ENCODE measurements at places on chromosomes 12 and 14. TPM values are rescaled to one million over a fixed set of nuclear protein-coding genes. Genes with fewer than 3 reads are reported as not detected.

Gene PMEL
- total RNA-seq = 0.48 TPM

- DNase-seq = no peak
These were observed 10.5 kb downstream of the TMEM106C start for GRCh38 chr12:47973870-47974269.

- no peak for DNase-seq
These were observed 86.0 kb upstream of the SLC38A2 start for GRCh38 chr12:46458500-46459102.

Gene RNASE3
- total RNA-seq = not detected

Gene KRT77
- total RNA-seq = not detected

DNA sequence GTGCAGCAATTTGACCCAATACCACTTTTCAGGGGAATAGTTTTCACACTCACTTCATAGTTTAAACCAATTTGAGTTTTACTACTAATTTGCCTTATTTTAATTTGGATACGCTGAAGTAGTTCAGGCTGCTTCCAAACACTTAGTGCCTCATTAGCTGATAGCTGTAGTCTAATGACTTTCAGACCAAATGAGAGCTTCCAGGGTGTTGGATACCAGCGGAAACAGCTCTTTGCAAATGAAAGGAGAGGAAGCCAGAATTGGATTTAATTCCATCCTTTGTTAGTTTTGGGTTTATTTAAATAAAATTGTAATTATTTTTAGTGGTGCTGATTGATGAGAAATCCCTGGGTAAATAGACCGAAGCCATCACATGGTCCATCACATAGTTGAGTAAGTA lies 158.3 kb upstream of the SEL1L start:
- DNase-seq = no peak

- no peak for DNase-seq
These were observed 42.0 kb downstream of the NCOR2 start for GRCh38 chr12:124525455-124525854.

Gene INHBC
- total RNA-seq = not detected

DNA sequence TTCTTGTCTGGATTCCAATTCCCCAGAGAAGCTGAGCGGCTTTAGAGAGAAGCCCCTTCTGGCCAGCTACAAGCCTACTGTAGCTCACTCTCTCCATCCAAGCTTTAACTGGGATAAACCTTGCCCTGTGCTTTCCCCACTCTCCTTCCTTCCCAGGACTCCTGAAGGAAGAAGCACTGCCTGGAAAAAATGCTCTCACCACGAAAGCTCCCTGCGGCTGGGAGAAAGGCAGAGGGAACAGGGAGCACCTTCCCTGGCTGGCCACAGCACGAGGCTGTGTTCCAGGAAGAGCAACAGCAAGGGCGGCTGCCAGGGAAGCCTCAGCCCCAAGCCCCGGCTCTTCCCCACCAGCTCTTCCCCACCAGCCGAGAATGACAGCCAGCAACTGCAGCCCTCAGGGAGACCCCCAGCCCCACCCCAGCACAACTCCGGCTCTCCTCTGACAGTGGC lies 40.8 kb upstream of the PNMA1 start:
- DNase-seq = no peak

Gene SLCO1B1
- total RNA-seq = not detected

GRCh38 chr12:43976027-43976426 lies 140.1 kb downstream of the TMEM117 start:
- no peak for DNase-seq

DNA sequence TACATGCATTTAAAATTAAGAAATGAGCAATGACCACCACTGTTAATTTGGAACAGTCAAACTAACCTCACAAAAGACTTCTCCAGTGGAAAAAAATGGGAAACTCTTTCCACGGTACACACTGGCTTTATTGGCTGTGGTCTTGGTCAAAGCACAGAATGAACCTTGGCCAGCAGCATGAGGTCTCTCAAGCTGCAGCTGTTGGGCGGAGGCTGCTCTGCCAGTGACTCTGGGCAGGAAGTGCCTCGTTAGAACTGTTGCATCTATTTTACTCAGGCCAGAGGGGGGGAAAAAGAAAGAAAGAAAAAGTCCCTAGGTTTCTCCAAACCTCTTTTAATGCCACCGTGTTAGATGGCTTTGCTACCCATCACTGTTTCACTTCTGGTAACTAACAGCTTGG lies 279.8 kb upstream of the DIO2 start:
- no peak for DNase-seq

- no peak for DNase-seq
These were observed 2.4 kb upstream of the GLS2 start for GRCh38 chr12:56490360-56490759.

GRCh38 chr14:55114720-55115119 lies 14.3 kb upstream of the LGALS3 start:
- no peak for DNase-seq

DNA sequence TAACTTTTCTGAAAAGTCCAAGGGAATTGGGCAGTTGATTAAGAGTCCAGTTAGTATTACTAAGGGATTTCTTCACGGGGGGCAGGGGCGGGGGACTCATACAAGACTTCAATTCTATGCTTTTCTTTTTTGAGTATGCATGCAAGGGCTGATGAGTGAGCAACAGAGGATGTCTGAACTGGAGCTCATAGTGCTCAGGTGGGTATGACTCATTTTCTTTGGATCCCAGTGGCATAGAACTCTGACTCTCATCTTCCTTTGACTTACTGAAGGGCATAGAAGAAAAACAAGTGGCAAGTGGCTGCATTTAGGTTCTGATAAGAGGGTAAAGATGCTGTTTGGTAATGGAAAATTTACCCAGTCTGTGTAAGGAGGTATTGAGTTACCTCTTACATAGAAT lies 749.2 kb downstream of the NOVA1 start:
- no peak for DNase-seq

Gene TMEM229B
- 0.61 TPM for total RNA-seq

Gene IL25
- not detected for total RNA-seq

DNA sequence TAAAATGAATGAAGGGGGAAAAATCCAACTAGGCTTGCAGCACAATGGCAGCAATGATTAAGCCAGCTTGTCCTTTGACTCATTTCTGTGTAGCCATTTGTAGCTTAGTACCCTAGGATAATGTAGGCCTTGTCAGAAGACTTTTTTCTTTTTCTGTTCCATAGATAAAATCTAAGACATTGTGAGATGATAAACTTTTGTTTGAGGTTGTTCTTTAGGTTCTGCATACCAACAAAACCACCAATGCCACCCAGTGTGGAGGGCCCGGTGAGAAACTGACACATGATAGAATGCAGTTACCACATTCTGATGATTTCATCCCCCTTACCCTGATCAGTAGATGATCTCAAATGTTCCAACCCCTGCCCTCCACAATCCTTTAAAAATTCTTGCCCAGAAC lies 6.6 kb upstream of the KLRD1 start:
- DNase-seq = no peak

- no peak for DNase-seq
These were observed 67.4 kb downstream of the DDX51 start for GRCh38 chr12:132076711-132077110.

GRCh38 chr12:60209933-60210332 lies 614.1 kb downstream of the SLC16A7 start:
- no peak for DNase-seq

DNA sequence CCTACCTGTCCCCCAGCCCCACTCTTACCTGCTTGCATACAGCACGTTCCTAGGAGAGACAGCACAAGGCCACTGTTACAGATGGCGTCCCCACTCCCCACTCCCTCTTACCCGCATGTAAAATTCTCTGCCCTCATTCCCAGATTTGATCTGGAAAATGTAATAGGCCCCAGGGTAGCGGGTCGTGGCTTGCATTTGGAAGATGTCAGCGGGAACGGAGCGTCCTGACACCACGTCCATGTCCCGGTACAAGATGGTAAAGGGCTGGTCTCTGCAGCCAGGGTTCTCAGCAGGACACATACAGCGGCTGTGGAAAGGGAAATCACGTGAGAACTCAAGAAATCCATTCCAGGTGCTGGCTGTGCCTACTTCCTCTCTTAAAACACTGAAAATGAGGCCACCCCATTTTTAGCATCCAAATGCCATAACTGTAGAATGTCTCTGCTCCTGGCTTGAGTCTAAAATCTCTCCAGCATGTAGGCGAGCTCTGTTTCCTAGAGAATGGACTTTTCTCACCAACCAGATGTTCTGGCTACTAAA lies 10.1 kb upstream of the TC2N start:
- DNase-seq = no peak

DNA sequence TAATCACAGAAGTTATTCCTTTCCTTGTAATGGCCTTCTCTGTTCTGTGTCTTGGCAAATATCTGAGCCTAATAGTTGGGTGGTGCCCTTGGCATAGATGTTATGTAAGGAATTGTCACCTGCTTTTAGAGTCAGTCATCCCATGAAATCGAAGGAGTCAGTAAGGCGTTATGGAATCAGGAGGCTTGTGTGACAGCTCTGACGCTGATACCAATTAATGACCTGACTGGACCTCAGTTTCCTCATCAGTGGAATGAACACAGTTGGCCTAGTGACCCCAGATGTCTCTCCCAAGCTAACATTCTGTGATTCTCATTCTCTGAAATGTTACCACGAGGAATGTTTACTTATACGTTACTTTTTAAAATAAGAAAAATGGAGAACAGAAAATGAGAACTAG lies 32.1 kb downstream of the TXNRD1 start:
- DNase-seq = no peak

GRCh38 chr14:99659333-99659741 lies 14.4 kb downstream of the HHIPL1 start:
- no peak for DNase-seq

GRCh38 chr14:78836777-78837176 lies 666.6 kb downstream of the NRXN3 start:
- no peak for DNase-seq

- DNase-seq = no peak
These were observed 334.3 kb upstream of the OR4E1 start for GRCh38 chr14:22007784-22008412.

DNA sequence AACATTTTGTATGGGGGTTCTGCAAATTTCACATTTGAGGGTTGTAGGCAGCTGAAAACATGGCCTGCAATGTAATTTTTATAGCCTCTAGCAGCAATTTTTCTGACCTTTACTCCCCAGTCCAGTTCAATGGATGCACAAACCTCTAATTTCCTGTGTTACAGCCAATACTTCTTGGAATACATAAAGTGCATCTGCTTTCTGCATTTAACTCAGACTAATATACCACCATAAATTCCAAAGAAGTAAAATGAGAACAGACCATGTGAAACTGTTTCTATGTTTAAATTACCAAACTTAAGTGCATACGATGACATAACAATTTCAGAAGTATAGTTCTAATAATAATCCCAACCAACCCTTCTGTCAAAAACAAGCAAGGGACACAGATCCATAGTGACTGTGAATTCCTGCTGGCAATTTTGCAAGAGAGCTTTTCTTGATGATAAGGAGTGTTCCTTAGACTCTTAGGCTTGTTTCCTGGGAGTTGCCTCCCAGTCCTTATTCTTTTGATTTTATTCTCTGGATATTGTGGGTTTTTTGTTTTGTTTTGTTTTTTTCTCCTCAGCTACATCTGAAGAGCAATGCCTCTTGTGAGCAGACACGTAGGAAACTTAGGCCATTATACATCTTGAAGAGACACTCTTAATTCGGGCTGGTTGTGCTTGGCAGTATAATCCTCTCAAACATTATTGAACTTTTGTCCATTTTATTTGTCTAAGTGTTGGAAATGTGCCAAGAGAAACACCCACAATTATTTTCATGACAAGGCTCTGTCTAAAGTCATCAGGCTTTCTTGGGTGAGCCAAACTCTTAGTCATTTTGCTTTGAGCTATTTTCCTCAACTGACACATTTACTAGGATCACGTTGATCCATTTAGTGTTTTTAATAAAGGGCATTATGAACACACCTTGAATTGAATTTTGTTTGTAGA lies 51.3 kb upstream of the RERGL start:
- no peak for DNase-seq

GRCh38 chr14:101134161-101134631 lies 230.7 kb upstream of the RTL1 start:
- no peak for DNase-seq

Gene DEGS2
- 23.8 TPM for total RNA-seq

Gene NPFF
- not detected for total RNA-seq

- no peak for DNase-seq
These were observed 20.4 kb downstream of the ACVR1B start for GRCh38 chr12:51971679-51972421.

DNA sequence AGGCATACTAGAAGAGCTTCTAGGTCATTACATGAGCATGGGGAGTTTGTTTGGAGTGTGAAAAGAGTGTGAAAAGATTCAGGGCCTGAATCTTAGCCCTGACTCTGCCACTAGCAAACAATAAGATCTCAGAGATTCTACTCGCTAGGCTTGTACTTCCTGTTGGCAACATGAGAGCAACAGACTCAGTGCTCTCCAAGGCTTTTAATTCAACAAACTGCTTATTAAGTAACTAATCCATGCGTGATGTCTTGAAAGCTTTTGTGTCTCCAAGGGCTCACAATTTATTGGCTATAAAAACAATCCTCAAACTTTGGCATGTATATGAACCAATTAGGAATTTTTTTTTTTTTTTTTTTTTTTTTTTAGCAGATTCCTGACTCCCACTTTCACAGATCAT lies 105.1 kb downstream of the STXBP6 start:
- no peak for DNase-seq

GRCh38 chr14:88613552-88614010 lies 50.7 kb downstream of the ZC3H14 start:
- no peak for DNase-seq

GRCh38 chr14:97458661-97459579 lies 661.7 kb downstream of the VRK1 start:
- no peak for DNase-seq

Gene TTC7B
- total RNA-seq = 3.3 TPM

Gene KLRC1
- 1.2 TPM for total RNA-seq

Gene RHEBL1
- 0.23 TPM for total RNA-seq

GRCh38 chr14:29391801-29392200 lies 535.8 kb downstream of the PRKD1 start:
- no peak for DNase-seq

GRCh38 chr12:15688202-15688736 lies 100.9 kb downstream of the EPS8 start:
- no peak for DNase-seq

- no peak for DNase-seq
These were observed 28.2 kb downstream of the RPGRIP1 start for GRCh38 chr14:21308132-21308478.

Data from esophagus squamous epithelium (tissue), 5 donors.